ENCODE measurements at places on chromosomes 5 and 9.

DNA sequence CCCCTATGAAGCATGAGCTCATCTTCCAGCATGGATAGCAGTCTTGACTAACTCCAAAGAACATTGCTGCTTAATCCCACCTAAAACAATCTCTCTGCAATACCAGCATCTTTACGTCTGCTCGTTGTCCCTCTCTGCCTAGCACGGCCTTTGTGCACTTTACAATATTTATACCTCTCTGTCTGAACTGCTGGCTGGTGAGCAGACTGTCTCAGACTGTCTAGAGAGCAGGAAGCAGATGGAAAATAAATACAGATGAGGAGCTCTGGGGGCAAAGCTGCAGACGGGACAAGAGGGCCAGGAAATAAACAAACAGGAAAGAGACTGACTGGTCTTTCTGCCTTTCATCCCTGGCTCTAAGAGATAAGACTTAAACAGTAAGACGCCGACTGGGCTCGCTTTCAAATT is 224.8 kb downstream of the ENC1 start:
- DNase-seq, result no peak

DNA sequence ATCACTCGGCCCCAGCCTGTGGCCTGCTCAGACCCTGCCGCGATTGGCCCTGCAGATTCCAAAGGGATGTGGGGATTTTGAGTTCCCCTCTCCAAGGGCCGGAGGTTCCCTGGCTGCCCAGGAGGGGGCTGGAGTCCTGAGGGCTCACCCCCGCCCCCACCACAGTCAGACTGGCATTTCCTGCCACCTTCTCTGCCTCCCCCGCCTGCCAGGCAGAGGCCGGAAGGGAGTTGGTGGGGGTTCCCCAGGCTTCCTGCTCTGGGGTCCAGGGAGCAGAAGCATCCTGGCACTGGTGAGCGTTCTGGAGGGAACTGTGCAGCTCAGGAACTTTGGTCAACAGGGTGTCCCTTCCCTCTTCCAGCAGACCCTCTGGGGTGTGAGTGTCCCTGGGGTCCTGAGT is 70.6 kb downstream of the RXRA start:
- peak; percentile 74 for DNase-seq

DNA sequence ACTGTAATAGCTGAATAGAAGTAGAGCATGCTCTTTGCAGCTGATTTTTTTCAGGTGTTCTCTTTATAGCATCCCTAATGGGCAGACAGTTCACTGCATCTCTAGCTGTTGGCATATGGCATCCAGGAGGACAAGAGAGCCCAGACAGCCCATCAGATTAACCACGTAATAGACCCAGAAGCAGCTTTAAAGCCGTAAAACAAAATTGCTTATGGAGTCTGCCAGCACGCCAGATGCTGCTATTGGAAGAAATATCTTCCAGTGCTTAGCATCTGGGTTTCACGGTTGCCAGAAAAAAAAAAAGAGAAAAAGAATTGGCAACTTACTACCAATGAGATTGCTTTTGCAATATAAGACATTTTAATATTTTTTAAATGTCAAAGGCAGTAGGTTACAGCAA is 869.4 kb upstream of the NUDT12 start:
- no peak for DNase-seq

DNA sequence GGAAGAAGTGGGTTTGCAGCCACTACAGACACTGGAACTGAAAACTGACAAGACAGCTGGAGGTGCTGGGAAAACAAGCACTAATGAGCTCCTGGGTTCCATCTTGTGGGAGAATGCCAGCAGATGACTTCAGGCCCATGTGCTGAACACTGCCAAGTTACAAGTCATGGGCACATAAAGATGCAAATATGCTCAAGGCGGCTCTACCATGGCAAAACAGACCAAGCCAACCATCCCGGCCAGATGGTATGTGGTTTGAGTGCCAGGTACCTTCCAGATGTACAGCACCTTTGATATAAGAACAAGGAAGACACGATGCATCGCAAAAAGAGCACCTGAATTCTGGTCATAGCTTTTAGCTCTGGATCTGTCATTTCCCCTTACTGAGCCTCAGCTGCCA is 19.9 kb downstream of the TNFSF8 start:
- DNase-seq, result no peak

GRCh38 chr9:81632599-81632998 is 56.7 kb downstream of the TLE1 start:
- no peak for DNase-seq

DNA sequence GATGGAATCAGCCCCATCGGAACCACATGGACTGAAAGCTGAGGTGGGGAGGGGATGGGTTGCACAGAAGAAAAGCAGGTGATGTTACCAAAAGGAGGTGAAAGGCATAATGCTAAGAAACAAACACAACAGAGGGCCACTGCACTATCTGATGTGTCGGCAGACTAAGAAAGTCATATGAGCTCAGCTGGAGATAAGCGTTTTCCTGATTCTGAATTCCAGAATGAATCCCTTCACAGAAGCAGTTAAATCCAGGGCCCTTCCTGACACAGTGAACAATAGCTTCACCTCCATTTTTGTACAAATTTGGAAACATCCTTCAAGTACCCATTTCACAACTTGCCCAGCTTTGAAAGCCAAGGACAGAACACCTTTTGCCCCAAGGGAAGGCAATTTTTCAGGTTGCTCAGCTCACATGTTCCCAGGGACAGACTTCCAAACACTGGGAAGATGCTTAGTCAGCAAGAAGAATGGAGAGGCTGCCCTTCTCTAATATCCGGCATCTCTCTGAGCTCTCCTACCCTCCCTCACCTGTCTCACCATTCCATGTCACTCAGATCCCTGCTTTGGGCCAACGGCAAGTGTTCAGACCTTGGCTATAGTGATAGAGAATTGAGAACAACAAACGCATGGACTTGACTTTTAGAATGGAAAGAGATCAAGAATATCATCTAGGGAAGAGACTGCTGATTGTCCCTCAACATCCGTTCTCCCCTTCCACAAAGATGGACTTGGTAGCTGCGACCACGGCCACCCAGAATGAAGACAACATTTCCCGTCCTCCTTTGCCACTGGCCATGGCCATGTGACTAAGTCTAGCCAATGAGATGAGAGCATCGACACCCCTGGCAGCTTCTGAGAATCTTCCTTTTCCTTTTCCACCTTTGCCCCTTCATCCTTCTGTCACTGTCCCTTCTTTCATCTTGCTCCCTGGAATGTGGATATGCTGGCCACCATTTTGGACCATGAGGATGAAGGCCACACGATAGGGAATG is 68.6 kb upstream of the IL17B start:
- DNase-seq, result no peak

GRCh38 chr9:113481176-113481787 is 17.8 kb downstream of the RGS3 start:
- no peak for DNase-seq

DNA sequence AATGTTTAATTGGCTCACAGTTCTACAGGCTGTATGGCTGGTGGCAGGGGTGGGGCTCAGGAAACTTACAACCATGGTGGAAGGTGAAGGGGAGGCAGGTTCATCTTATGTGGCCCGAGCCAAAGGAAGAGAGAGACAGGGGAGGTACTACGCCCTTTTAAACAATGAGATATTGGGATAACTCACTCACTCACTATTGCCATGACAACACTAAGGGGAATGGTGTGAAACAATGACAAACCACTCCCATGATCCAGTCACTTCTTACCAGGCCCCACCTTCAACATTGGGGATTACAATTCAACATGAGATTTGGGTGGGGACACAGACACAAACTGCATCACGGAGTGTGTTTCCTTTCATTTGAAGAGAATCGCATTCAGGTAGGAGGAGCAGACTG is 220.9 kb downstream of the GADD45G start:
- no peak for DNase-seq

- no peak for DNase-seq
These were observed 130.9 kb downstream of the CEMIP2 start for GRCh38 chr9:71637375-71637774.

- DNase-seq, result no peak
These were observed 129.6 kb upstream of the SPEF2 start for GRCh38 chr5:35488055-35488454.

- DNase-seq, result peak; percentile 5
These were observed 6.0 kb upstream of the NIPBL start for GRCh38 chr5:36870399-36871040.

DNA sequence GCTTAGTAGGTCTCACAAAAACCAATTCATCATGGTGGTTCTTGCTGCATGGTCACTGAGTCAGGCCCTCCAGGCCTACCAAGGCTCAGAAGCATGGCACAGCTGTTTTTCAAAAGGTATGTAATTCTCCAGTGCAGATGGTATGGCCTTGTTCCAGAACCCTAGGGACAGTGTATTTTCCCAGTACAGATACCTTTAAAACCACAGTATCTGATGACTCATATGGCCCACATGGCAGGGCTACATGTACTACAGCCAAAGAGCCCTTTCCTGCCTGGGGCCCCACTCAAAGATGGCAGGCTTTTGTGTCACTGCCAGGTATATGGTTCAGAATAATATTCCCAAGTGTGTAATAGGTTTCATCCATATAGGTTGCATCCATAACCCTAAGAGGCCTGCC is 16.5 kb downstream of the CSF2 start:
- no peak for DNase-seq

DNA sequence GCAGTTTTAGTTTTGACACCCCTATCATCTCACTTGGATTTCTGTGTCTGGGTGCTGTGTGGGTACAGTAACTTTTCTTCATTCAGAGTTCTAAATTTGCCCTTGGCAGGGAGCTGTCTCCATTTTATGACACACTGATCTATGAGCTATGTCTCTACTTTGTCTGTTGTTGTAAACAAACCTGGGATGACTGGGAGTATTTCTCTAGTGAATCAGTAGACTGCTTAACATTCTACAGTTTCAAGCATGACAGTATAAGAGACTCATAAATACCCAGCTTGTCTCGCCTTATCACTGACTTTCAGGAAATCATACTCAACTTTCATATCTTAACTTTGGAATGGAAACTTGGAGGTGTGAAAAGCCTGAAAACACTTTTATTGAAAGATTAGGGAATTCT is 212.1 kb upstream of the NUDT12 start:
- DNase-seq, result no peak

- peak; percentile 15 for DNase-seq
These were observed 5.2 kb downstream of the IL13 start for GRCh38 chr5:132662925-132663770.

DNA sequence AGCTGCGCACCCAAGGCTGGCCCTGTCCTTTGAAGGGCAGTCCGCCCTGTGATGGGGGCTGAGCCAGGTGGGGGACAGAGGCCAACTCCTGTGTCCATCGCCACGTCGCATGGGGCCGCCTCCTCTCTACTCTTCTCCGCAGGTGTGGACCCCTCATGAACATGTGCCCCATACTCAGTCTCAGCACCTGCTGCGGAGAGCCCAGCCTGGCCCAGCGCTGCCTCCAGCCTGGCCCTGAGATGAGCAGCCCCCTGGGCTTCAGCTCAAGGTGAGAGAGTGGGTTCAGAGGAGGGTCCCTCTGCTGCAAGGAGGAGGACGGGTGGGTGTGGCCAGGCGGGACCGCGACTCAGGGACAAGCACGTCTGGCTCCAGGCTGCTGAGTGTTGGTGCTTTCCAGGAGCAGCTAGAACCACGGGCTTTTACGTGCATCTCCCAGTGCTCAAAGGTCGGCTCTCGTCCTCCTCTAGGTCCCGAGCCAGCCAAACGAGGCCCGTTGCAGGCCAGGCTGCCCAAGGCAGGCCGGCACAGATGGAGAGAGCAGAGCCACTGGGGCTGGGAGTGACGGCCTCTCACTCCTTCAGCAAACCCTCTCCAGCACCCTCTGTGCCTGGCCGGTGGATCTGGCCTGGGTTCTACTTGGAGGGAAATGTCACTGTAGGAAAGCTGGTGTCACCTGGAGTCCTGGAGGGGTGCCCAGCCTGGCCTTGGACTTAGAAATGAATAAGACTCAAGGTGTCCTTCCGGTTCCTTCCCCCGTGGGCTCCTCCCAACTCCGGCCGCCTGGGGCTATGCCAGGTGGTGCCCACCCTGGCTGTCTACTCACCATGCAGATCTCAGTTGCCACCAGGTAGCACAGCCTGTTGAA is 48.9 kb upstream of the RNF130 start:
- DNase-seq, result no peak

DNA sequence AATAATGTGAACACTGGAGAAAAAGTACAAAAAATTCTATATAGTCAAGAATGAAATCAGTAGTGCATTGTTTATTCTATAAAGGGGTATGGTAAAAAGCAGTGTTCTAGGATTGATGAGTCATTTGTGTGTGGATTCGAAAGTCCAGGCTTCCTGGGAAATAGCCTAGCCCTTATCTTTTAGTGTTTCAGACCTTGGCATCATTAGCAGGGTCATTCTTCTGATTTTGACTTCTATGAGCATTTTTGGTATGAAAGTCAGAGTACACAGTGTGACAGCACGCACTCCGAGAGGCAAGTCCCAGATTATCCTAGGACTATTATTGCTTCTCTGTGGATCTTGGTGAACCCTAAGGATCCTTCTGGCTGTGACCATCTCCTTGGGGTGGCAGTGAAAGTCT is 16.9 kb downstream of the PCSK5 start:
- DNase-seq, result no peak

- no peak for DNase-seq
These were observed 2.1 kb downstream of the ITGA1 start for GRCh38 chr5:52789851-52790250.

GRCh38 chr5:10673017-10673389 is 88.0 kb downstream of the DAP start:
- no peak for DNase-seq

- no peak for DNase-seq
These were observed 42.5 kb downstream of the SLIT3 start for GRCh38 chr5:169258372-169259000.

GRCh38 chr9:77946969-77947620 is 84.5 kb downstream of the GNAQ start:
- no peak for DNase-seq

GRCh38 chr9:137664676-137665075 is 45.9 kb downstream of the EHMT1 start:
- DNase-seq, result no peak

DNA sequence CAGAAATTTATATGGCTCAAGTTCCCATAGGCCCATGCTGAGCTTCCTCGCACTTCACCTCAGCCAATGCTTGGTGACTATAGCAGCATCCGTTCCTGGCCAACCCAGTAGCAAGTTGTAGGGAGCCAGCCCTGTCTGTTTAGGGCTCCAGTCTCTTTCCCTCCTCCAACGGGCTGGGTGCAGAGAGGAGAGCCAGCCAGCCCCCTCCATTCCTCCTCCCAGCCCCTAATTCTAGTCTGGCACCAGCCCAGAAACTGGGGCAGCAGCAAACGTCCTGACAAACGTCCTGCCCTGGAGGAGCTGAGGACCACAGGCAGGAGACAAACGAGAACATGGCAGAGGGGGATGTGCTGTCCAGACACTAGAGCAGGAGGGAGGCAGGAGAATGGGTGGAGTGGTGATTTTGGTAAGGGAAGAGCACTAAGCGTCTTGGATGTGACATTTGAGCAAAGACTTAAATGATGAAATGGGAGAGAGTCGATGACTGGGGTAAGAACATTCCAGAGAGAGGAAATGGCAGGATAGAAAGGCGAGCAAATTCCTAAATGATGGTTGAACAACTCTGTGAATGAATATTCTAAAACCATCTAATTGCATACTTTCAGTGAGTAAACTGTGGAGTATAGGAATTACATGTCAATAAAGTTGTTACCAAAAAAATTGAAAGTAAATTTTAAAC is 222.5 kb upstream of the DAPK1 start:
- no peak for DNase-seq

- no peak for DNase-seq
These were observed 372.0 kb downstream of the ARHGEF28 start for GRCh38 chr5:73997960-73998359.

Data from CD4-positive, alpha-beta T cell treated with Interleukin-6 for 4 hours (primary cell).